Activated CD8-positive, alpha-beta memory T cell treated with anti-CD3 and anti-CD28 coated beads for 48 hours (primary cell): ENCODE measurements at places on chromosomes 7 and 10.

- no peak for DNase-seq
These were observed 101.2 kb upstream of the ZNF746 start for GRCh38 chr7:149598721-149599308.

DNA sequence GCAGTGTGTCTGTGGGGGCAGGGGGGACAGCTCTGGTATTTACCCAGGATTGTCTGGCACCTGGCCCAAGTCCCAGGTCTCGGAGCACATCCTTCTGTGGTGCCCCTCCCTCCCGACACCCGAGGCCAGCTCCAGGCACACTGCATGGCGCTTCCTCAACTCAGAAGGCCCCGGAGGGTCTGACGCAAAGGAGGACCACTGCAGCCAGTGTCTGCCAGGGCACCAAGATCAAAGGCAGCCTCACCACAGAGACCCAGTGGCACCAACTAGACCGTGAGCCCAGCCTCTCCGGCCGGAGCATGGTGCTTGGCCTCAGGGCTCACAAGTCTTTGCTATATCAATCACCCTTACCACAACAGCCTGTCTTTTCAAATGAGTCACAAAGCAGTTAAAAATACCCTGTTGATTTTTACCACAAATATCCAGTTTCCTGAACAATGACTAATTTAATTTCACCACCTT is 99.3 kb upstream of the DDC start:
- no peak for DNase-seq

GRCh38 chr7:83415840-83416239 is 233.1 kb downstream of the SEMA3E start:
- no peak for DNase-seq

GRCh38 chr10:125953778-125954385 is 57.5 kb downstream of the FANK1 start:
- no peak for DNase-seq

DNA sequence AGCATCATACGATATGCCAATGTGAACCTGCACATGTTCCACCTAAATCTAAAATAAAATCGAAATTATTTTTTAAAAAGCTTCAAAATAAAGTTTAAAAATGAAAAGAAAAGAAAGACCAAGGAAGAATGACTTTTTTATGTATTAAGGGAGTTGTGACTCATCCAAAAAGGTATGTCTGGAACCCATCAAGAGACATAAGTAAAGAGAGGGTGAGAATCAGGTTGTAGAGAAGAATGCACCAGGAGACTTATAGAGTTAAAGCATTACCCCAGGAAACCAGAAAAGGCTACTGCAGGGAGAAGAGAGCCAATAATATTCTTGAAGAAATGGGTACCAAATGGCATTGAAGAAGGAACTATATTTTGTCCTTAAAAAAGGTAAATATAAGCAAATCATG is 69.8 kb downstream of the CTTNBP2 start:
- DNase-seq = no peak

DNA sequence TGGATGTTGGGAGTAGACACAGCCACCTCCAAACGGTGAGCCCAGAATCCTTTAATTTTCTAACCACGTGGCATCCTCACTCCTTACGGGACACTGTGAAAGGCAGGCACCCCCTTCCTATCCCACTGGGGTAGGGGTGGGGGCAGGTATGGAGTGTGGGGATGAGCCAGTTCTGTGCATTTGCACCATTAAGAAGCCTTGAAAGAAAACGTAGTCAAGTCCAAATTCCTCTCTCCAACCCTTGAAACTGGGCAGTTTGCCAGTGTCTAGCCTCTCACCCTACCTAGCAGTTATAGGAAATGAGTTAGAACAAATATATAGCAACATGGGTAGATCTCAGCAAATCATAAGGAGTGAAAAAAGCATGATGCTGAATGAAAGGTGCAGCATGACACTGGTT is 92.4 kb upstream of the LEP start:
- DNase-seq = no peak

GRCh38 chr7:77699056-77699455 is 2.8 kb downstream of the RSBN1L start:
- DNase-seq = no peak

DNA sequence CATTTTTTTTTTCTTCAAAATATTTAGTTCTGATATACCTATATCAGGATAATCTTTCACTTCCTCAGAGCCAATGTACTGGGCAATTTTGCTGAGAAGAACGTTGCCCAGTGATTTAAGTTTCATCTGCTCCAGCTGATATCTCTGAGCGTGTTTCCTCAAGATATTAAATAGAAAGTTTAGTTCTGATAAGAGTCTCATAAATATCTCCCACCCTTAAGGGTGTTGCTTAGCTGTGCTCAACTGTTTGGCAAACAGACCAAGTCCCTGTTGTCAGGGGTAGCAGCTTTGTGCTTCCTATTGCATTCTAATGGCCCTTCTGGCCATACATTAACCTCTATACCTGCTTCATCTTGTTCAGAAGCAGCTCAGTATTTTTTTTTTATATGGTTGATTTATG is 84.7 kb upstream of the GPR141 start:
- DNase-seq = no peak

DNA sequence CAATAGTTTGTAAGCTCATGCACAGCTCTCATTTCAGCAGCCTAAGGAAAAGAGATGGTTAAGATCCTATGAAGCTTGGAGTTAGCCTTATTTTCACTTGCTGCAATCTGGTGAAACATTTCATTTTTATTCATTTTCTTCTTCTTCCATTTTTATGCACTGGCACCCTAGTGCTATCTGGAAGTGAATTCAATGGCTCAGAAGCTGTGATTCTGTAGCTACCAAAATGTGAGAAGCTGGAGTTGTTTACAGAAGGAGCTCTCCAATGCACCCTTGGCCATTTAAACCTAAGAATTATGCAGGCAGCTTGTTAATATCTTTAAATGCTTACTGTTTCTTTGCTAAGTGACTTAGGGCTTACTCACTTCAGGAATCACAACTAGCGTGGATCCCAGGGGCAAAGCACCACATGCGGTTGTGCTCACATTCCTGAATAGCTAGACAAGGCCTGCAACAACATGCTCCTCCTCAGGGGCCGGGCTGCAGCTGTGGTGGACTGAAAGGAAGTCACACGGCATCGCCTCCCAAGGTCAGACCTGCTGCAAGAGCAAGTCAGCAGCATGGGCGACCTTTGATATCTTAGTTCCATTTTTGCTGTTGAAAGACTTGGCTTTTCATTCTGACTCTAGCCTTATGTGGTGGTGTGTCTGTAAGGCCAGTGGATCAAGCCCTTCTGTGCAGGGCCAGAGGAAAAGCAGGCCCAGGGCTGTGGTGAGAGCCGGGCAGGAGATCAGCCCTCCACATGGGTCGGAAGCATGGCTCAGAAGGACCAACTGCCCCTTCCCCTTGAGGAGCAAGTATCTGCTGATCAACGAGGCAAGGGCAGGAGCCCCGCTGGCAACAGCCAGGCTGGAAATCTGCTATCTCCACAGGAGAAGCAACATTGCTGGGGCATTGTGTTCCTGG is 91.9 kb upstream of the MBL2 start:
- DNase-seq = no peak

GRCh38 chr7:123979876-123980275 is 53.0 kb downstream of the TMEM229A start:
- no peak for DNase-seq

GRCh38 chr10:83801983-83802382 is 337.3 kb upstream of the GHITM start:
- DNase-seq = no peak

DNA sequence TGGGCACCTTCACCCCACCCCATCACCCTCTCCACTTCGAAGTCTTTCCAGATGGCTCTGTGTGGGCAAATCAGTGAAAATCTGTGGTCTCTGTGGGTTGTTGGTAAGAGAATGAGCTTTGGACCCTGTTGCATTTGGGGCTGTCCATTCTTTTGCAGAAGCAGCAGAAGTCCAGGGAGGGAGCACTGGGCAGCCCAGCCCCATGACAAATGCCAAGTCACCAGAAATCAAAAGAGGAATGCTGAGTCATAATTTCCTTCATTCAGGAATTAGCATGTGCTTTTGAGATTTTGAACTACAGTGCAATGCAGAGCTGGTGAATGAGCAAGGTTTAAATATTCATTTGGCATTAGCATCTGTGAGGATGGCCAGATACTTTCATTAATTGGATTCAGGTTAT is 556.2 kb downstream of the LRMDA start:
- no peak for DNase-seq

DNA sequence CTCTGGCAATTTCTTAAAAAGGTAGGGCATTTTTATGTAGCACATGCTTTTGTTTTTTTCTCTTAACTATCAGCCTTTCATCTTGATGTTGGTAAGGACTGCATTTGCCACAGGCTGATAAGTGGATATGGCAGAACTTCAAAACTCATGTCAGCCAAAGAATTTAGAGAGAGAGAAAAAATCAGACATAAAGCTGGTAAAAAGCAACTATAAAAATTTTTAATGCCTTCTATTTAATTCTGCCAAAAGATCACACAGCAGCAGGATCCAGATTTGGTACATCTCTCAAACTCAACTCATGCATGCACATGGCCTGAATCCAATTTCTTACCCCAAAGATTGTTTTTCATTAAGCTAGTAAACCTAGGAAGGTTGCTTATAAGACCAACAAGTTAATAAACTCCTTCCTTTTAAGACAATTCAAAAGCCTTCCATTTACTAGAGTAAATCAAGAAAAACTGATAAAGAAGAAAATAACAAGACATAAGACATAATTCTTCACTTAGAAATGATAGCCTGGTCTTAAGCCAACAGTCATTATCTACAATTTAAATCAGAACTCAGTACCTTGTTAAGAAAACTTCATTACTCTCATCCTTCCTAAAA is 69.3 kb downstream of the GLI3 start:
- DNase-seq = no peak

DNA sequence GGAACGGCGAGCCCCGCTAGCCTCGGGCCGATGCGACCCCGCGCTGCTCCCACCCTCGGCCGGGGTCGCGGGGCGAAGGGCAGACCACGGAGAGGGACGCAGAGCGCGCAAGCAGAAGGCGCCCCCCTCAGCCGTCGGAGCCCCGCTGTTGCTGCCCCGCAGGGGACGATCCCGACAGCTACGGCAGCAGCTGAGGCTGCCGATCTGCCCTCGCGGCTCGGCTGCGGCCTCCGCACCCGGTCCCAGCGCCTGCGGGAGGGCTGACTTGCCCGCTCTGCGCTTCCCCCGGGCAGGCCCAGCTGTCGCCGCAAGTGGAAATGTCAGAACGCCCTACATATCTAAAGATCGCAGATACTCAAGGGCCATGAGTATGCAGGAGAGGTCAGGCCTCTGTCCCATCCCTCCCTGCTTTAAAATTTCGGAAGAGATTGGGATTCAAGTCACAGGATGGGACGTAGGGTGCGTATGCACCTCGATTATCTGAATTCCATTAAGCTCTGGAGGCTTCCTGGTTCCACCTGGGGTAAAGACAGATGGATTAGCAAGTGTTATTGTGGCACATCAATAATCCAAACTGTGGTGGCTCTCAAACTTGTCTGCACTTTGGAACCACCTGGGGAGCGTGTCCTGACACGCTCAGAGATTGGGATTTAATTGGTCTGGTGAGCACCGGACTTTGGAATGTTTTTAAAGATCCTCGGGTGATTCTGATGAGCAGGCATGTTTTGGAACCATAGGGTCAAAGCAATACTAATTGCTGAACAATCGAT is at the start of gene CRPPA:
CRPPA (minus strand) TSS at position 206 of the 770 bp plus-strand sequence. CDS start 216 bp downstream, outside the sequence.
- DNase-seq = peak; percentile 15

- DNase-seq = no peak
These were observed 39.0 kb downstream of the PPP1R3C start for GRCh38 chr10:91593834-91594233.
